Calu3 (cell line): ENCODE measurements at places on chromosomes 16 and 17.

DNA sequence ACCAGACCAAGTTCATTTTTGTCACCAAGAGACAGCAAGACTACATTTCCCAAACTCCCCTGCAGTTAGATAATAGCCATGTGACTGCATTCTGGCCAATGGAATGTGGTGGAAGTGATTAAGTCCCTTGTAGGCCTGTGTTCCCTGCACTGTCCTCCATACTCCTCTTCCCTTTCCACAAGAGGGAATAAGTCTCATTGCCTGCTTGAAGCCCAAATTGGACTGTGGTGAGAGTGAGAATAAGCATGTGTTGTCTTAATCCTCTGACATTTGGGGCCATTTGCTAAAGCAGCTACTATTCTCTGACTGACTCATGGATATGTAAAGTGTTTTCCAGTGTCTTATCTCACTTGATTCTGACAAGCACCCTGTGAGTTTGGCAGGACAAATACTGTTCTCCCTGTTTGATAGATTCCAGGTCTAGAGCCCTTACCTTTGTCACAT is 20.7 kb downstream of the PIK3R6 start:
- no peak for DNase-seq

DNA sequence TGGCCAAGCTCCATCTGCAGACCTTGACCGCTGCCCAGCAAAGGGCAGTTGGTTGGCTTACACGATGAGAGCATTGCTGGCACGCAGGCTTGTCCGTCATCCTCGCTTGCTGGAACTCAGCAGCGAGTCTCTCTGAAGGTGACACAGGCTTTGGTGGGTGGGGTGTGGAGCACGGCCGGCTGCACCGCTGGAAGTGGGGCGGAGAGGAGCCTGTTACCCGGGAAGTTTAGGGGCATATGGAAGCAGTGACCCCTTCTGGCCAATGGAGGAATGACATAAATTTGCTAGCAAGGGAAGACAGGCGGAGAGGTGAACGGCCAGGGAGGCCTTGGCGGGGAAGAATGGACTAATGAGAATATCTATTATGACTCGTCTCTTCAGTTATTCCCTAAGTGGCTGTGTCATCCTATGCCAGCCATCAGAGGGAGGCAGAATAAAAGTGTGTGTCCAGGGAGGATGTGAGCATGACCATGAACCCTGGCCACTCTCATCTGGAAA is 65.9 kb upstream of the SDK2 start:
- DNase-seq: peak; percentile 74

DNA sequence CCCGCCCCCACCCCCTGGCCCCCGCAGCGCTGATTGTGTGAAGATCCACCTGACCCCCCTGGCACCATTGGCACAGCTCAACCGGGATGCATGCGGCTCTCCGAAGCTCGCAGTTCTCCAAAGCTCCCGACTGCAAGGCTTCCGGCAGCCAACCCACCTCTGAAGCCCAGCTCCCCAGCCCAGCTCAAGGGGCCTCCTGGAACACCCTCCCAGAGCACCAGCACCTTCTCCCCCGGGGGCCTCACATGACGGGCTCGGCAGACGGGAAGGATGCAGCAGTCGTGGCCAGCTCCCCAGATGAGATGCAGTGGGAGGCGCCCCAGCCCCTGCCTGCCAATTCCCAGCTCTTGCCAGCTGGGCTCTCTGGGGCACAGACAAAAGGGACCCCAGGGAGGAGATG is 215.3 kb downstream of the ZNF423 start:
- DNase-seq: no peak

DNA sequence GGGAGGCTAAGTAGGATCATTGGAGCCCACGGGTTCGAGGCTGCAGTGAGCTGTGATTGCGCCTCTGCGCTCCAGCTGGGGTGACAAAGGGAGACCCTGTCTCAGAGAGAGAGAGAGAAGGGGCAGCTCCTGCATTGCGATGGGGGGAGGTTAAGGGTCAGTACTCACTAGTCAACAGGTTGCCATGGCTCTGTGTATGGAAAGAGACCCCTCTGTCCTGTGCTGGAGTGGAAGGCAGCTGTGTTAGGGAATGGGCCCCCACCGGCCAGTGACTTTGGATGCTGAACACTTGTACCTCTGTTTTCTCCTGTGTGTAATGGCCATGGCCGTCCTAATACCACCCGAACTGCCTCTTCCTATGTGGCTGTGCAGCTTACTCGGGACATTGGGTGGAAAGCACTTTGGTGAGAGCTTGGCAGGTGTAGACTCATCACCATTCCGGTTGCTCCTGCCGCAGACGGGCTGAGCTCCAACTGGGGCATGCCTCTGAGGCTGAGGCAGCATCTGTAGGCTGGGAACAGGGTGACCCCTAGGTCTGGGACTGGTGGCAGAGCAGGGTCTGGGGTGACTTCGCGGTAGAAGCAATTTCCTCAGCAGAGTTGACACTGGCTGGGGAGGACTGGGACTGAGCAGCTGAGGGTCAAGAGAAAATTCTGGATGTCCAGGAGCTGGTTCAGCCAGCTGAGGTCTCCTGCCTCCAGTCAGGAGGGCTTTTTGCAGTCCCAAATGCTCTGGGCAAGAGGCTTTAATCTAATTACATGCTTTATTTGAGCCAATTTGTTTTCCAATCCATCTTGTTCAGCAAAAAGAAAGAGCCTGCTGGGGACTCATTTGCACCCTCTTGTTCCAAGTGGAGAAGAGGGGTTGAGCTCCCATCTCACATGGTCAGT is 184.5 kb downstream of the NTN1 start:
- no peak for DNase-seq

GRCh38 chr17:71919186-71919585 is 201.6 kb upstream of the SOX9 start:
- DNase-seq: no peak

GRCh38 chr17:330993-331701 is 21.5 kb downstream of the RPH3AL start:
- no peak for DNase-seq

- no peak for DNase-seq
These were observed 111.4 kb downstream of the METRNL start for GRCh38 chr17:83190601-83191387.

GRCh38 chr16:2529061-2529931 is 1.9 kb downstream of the CEMP1 start:
- no peak for DNase-seq

DNA sequence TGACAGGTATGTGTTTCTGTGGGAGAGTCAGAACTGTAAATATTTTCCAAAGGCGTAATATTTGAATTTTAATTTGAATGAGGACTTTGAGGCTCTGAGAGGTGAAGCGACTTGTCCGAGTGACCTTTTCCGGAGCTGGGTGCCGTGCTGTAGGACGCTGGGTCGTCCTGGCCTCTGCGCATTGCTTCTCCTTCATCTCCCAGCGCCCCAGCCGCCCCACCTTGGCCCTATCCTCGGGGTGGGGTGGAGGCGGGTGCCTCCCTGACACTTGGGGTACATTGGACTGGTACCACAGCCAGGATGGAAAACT is 147.8 kb downstream of the SPECC1 start:
- no peak for DNase-seq

DNA sequence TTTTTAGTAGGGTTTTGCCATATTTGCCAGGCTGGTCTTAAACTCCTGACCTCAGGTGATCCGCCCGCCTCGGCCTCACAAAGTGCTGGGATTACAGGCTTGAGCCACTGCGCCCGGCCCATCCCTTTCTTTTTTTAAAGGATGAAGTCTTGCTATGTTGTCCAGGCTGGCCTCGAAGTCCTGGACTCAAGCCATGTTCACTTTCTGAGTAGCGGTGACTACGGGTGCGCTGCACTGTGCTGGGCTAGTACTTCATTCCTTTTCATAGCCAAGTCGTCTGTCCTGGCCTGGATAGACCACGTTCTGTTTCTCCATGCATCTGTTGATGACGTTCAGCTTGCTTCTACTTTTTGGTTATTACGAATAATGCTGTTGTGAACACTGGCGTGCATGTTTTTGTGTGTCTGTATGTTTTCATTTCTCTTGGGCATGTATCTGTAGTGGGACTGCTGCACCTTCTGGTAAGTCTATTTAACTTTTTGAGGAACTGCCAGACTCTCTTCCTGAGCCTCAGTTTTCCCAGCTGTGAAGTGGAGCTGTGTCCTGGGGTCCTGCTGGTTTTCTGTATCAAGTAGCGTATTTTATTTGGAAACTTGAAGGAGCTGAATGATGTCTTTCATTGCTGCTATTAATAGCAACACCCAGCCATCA is 40.0 kb upstream of the GSE1 start:
- DNase-seq: no peak

DNA sequence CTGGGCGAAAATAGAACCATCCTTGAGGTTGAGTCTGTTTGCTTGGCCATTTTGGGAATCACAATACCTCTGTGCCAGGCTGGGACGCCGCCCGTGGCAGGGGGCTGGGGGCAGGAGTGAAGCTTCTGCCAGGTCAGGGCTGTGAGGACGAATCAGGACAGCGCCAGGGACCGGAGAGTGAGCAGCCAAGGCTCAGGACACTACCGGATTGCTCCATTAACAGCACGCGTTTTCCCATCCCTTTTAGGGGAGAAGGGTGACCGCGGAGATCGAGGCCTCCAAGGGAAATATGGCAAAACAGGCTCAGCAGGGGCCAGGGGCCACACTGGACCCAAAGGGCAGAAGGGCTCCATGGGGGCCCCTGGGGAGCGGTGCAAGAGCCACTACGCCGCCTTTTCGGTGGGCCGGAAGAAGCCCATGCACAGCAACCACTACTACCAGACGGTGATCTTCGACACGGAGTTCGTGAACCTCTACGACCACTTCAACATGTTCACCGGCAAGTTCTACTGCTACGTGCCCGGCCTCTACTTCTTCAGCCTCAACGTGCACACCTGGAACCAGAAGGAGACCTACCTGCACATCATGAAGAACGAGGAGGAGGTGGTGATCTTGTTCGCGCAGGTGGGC is 23.4 kb downstream of the C1QTNF1 start:
- no peak for DNase-seq

- DNase-seq: no peak
These were observed 36.6 kb downstream of the RBFOX1 start for GRCh38 chr16:7369204-7369603.

DNA sequence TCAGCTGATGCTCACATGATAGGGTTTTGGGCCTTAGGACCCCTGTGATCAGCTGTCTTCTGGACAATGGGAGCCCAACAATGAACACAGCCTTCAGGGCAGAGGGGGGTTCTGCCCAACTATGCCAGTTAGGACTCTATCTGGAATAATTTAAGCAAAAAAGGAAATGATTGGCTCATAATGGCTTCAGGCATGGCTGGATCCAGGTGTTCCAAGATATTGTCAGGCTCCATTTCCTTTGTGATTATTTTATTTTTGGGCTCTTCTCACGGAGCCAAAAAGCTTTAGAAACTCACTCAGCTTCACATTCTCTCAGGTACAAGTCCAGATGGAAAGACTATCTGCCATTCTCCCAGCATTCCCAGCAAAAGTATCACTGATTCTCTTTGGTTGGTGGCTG is 2.9 kb upstream of the MT2A start:
- no peak for DNase-seq

GRCh38 chr16:80260906-80261311 is 279.9 kb upstream of the DYNLRB2 start:
- DNase-seq: no peak

DNA sequence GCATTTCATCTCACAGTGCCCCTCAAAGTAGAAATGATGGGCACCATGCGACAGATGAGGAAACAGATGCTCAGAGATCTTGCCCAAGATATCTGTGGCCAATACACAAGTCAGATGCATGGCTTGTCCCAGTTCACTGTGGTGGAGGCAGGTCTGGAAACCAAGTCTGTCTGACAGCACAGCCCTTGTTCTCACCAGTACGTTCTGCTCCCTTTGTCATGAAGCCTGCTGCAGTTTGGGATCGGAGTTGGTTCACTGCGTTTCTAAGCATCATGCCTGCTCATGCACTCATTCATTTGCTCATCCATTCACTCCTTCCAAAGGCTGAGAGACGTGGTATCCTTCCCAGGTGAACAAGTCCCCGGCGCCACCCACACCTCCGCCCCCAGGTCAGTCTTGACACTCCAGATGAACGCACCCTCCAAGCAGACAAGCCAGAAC is 27.2 kb upstream of the MEAK7 start:
- DNase-seq: no peak

- no peak for DNase-seq
These were observed 1.1 kb downstream of the USP31 start for GRCh38 chr16:23148166-23148512.

GRCh38 chr17:34730816-34731215 is 151.4 kb downstream of the TMEM132E start:
- DNase-seq: no peak

GRCh38 chr17:30238387-30239088 is 3.0 kb upstream of the SLC6A4 start:
- DNase-seq: no peak

- no peak for DNase-seq
These were observed 7.6 kb downstream of the CCR7 start for GRCh38 chr17:40557531-40558299.

DNA sequence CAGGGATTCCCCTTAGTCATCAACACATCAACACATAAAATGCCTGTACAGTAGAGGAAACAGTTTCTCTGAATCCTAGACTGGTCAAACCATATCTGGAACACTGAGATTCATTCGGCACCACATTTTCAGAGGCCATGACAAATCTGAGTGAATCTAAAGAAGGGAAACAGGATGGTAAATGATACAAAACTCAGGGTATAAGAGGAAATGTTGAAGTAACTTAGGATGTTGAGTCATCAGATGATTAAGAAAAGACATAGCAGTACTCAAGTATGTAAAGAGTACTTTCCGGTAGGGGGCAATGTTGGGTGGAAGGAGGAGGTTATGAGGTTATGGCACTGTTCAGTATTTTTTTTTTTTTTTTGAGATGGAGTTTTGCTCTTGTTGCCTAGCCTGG is 358.5 kb upstream of the PMFBP1 start:
- DNase-seq: no peak

DNA sequence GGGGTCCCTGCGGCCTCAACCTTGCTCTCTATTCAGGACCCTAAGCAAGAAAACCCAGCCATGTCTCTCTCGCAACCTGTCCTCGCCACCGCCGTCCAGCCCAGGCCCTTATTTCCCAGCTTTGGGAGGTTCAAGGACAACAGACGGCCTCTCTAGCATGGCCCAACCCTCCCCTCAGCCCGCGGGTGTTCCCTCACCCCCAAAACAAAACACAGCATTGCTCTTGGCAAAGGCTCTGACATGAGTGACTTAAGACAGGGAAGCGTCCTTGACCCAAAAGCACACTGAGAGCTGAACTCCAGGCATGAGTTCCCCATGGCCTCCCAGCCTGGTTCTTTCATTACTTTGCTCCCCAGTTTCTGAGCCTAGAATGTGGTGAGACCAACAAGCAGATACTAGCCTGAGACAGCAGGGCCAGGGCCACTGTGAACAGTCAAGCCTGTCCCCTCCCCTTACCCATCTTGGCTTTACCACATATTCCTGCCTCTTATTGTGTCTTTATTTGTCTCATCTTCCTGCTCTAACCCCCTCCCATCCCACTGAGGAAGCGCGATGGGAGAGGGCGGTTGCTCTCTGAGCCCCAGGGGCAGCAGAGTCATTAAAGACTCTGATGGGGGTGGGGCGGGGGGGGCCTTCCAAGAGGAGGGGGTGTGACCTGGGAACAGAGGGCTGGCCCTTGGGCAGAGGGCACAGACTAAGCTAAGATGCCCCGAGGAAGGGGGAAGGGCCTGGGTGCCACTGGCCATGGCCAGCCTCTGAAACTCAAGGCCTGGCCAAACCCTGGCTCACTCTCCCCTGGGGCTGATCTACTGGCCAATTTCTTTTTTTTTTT is 11.8 kb downstream of the SREBF1 start:
- no peak for DNase-seq
